ENCODE measurements at places on chromosomes 5 and 9. TPM values are rescaled to one million over a fixed set of nuclear protein-coding genes. Genes with fewer than 3 reads are reported as not detected.

The CD180 gene
- under 0.01 TPM for total RNA-seq

- DNase-seq, result no peak
Observed at GRCh38 chr5:120866997-120867396, 402.9 kb downstream of the PRR16 start.

DNA sequence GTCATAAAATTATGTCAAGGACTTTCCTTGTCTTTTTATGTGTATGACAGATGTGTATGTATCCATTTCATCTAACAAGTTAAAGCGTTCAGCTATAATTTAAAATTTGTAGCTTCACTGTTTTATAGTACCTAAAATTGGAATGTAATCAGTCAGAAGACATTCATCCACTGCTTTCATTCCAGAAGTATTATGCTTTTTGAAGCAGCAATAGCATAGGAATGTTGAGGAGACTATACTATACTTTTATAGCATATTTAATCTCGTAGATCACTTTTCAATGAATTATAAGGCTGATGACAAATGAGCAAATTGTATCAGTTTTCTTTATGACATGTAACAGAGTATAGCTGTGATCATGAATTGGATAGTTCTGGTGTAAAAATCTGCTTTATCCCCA lies 6.9 kb downstream of the PCDHGA12 start:
- DNase-seq, result no peak

The TNFSF15 gene
- total RNA-seq, result 2.6 TPM

The LCN1 gene
- not detected for total RNA-seq

The ZNF366 gene
- total RNA-seq, result 1.3 TPM

- no peak for DNase-seq
Observed at GRCh38 chr9:119881898-119882297, 512.7 kb upstream of the BRINP1 start.

All from lung microvascular endothelial cell (primary cell).